Activated T-cell treated with anti-CD3 and anti-CD28 coated beads, Interleukin-2, amount 50 U/mL, for 4 hours (primary cell): ENCODE measurements at places on chromosomes 4 and X.

- DNase-seq, result no peak
These were observed 185.8 kb downstream of the APBB2 start for GRCh38 chr4:41028392-41029076.

DNA sequence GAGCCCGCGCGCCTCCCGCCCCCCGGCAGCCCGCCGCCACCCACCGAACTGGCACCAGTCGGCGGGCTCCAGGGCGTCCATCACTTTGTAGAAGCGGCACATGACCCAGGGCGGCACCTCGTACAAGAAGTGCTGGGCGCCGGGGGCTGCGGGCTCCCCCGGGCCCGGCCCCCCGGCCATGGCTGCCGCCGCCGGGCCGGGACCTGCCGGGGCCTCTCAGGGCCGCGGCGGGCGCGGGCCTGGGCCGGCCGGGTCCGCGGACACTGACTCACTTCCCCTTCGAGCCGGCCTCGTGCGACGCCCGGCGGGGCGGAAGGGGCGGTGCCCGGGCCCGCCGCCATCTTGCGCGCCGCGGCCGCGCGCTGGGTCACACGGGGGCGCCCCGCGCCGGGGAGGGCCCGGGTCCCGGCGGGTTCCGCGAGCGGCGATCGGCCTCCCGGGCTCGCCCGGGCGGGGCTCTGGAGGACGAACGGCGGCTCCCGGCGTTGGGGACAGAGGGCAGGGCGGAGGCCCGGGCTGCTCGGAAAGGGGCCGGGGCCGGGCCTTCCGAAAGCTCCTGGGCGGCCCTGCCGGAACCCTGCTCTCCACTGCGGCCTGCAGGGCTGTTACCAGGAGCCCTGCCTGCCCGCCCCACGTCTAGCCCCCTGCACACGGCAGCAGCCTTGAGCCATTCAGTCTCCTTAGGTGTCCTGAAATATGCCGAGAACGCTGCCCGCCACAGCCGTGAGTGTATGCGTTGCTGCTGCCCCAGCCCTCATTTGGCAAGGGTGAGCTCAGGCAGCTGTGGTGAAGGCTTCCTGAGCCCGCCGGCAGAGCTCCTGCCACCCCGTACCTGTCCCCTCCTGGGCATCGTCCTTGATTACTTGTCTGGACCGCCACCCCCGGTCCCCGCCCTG lies at the start of gene IRAK1:
TSS of gene IRAK1 (minus strand) at position 270 of the 896 bp plus-strand sequence. CDS start at position 180, 90 bp downstream.
- DNase-seq, result peak; percentile 48

GRCh38 chr4:88448889-88449288 lies 8.0 kb upstream of the HERC5 start:
- no peak for DNase-seq

DNA sequence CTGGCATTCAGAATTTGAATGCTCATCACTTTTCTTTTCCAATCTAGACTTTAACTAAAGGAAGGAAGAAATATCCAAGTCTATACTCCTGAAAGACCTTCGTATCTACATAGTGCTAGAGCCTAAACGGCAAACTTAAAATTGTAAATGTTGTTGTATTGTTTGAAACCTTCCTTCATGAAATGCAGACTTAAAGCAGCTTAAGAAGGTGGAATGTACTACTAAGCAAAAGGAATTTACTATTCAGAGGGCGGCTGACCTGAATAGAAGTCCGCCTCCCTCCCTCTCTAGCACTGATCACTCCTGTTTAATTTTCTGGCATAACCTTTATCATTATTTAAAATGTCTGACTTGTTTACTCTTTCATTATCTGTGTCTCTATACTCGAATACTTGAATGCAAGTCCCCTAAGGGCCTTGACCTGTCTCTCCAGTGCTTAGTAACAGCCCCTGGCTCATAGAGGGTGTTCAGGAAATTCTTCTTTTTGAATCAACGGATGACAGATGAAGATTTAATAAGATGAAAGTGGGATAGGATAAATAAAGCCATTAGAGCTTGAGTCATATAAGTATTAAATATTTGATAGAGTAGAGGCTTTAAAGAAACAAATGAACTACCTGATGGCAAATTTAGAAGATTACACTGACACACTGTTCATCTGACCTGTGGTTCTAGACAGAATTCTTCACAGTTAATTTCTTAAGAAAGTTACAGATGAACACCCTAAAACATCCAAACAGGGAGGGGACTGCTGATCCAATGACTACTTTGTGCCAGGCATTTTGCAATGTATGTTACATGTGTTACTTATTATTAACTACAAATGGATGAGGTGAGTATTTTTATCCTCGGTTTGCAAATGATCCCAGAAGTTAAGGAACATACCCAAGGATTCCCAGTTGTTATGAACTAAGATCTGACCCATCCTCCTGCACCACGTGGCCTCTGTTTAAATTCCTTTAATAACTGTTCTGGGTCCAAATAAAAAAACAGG lies 20.2 kb upstream of the RBPJ start:
- DNase-seq, result no peak

- DNase-seq, result no peak
These were observed 316.8 kb upstream of the ZCCHC13 start for GRCh38 chrX:73987166-73987565.

DNA sequence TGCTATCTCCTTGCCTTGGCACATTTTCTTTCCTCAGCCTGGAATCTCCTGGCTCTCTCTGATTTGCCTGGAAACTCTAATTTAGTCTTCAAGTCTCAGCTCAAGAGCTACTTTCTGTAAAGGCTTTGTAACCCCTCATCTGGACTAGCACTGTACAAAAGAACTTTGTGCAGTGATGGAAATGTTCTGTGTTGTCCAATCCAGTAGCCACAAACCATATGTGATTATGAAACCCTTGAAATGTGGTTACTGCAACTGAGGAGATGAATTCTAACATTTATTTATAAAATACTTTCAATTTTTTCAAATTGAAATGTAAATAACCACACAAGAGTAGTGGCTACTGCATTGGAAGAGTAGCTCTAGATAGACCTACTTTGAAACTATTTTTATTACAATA lies 66.6 kb upstream of the HS3ST1 start:
- DNase-seq, result no peak

GRCh38 chrX:55488006-55488592 lies 1.5 kb downstream of the USP51 start:
- DNase-seq, result no peak
